ENCODE measurements at places on chromosomes 7 and 10.

GRCh38 chr10:31581741-31582323, 262.8 kb downstream of the ZEB1 start:
- no peak for DNase-seq

DNA sequence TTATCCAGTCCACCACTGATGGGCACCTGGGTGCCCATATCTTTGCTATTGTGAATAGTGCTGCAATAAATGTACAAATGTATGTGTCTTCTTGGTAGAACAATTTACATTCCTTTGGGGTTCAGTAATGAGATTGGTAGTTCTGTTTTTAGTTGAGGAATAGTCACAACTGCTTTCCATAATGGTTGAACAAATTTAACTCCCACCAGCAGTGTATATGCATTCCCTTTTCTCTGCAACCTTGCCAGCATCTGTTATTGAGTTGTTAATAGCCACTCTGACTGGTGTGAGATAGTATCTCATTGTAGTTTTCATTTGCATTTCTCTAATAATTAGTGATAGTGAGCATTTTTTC, 27.8 kb downstream of the COA1 start:
- no peak for DNase-seq

GRCh38 chr7:148620749-148621359, 30.3 kb downstream of the C7orf33 start:
- DNase-seq = no peak

DNA sequence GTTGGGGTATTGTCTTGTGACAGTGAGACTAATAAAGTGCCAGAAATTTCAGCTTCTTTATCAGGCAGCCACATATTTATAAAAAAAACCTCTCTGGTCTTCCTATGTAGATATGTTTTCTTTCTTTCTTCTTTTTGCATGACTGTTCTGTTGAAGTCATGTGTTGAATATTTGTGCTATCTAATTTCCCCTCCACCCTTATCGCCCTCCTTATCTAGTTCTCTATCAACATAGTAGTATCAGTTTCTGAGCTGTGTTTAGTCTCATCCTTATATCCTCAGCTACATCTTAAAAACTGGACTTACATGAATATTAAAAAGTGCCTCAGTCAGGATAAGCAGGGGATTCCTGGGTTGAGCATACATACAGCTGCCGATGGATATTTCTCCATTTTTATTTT, 53.9 kb downstream of the SEMA3D start:
- no peak for DNase-seq

DNA sequence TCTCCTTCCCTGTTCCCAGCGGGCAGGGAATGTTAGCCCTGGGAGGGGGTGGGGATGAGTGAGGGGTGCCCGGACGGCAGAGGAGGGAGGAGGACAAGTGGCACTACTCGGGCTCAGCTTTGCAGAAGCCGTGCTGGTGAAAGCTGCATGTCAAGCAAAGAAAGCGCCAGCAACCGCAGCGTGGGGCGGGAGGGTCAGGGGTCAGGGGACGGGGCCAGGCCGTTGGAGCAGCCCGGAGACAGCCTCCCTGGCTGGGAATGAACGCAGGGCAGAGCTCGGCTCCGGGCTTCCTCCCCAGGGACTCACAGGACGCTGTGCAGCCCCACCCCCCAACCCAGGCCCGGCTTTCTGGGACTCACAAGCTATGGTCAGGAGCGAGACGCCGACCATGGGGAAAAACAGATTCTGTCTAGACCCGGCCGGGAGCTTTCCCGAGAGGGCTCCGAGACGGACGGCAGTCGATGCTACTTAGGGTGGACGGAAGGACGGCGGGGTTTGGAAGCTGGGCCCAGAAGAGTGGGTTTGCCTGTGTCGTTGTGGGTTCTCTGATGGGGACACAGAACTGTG, 113.4 kb downstream of the VIPR2 start:
- no peak for DNase-seq

- no peak for DNase-seq
These were observed 48.3 kb upstream of the TMEM236 start for GRCh38 chr10:17703706-17704105.

GRCh38 chr7:2190531-2190930, 42.2 kb downstream of the MAD1L1 start:
- no peak for DNase-seq

DNA sequence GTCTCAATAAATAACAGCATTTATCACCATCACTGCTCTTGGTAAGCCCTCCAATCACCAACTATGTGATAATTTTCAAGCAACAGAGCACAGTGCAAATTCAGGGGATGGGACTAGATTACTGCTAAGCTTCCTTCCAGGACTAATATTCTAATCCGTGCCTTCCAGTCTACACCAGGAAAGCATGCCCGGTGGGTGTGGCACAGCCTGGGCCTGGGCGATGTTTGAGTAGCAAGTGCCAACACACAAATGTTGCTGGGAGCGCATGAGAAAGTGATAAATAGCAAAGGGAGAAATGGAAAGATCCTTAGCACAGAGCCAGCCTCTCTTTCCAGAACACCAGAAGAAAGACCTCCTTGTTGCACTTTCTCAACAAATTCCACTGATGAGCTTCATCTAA, 13.5 kb upstream of the TM9SF3 start:
- DNase-seq = no peak

DNA sequence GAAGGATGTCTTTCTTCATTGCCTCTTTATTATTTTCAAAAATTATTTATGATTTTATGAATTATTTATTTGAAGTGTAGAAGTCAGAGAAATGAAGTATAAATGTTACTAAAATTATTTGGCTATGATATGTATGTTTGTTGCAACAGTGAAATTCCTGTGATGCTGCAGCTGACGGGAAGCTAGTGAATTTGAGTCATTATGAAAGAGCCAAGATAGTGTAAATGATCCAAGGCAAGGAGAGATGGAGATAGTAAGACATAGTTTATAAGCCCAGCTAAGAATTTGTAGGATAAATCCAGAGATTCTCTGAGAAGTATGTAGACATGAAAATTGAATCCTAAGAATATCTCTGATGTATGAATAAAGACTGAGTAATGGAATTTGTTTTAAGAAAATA, 30.8 kb downstream of the CASD1 start:
- DNase-seq = no peak

- DNase-seq = no peak
These were observed 714.1 kb downstream of the AUTS2 start for GRCh38 chr7:70312336-70312735.

DNA sequence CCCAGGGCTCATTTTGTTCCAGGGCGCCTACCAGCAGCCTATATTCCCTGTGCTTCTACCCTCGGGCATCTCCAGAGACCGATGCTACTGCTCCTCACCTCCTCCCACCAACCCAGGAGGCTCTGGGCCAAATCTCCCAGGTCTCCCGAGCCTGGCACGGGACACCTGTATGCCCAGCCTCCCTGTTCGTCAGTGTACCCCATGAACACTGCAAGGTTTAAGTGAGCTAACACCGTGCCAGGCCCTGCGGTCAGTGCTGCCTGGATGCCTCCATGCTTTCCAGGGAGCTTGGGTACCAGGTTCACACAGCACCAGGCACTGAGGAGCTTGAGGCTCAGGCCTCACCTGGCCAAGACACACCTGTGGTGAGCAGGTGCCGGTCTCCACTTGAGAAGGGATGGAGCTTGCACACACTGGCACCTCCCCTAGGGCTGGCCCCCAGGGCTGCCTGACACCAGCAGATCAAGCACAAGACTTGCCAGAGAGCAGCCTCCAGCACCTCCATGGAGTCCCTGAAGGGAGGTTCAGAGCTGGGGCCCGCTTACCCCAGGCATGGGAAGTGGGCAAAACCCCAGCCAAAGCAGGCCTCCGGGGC, 80.3 kb downstream of the FAM53B start:
- no peak for DNase-seq

DNA sequence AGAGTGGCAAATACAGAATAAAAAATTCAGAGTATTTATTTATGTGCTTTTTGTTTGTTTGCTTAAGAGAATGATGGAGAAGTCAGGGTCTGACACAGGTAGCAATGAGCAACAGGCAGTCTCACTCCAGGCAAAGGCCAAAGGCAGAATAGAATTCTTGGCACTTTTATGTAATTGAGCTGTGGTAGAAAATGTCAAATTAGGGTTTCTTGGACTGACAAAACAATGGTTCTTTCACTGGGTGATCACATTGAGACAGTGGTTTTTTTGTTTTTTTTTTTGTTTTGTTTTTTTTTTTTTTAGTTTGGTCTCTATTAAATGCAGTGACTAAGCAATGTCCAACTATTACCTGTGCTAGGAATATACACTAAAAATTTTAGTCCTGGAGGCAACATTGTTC, 27.4 kb downstream of the POM121L12 start:
- no peak for DNase-seq

GRCh38 chr7:137018468-137018867, 150.0 kb downstream of the CHRM2 start:
- no peak for DNase-seq

- no peak for DNase-seq
These were observed 149.5 kb upstream of the SVIL start for GRCh38 chr10:29784175-29784773.

DNA sequence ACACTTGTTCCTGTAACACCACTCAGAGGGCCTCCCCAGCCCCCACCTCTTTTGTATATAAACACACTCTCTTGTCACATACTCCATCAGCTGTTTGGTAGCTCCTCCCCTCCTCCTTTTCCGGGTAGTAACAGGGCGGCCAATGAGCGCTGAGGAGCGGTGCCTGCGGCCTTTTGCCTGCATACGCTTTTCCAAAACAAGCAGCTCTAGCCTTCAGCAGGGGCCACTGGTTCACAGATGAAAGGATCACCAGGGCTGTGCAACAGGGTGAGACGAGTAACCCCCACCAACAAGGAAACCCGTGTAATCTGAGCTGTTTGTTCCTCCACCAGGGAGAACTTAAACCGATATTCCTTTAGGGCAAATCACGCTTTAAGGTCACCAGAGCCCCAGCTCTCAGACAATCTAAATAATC, 3.9 kb downstream of the UBE2H start:
- peak; percentile 92 for DNase-seq

DNA sequence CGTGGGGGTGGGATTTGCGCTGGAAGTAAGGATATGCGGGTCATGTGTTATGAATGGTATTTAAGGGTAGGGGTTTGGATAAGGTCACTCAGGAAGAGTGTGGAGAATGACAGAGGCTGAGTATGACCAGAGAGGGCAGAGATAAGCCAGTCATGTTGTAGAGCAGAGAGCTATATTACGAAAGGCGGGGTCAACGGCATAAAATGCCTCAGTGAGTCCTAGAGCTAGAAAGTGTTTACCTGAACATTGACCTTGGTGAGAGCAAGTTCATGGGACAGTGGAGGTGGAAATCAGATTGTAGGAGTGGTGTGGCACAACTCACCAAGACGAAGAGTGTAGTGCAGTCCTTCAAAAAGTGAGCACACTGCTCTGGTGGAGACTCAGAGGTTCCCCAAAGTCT, 13.8 kb downstream of the LMOD2 start:
- no peak for DNase-seq

DNA sequence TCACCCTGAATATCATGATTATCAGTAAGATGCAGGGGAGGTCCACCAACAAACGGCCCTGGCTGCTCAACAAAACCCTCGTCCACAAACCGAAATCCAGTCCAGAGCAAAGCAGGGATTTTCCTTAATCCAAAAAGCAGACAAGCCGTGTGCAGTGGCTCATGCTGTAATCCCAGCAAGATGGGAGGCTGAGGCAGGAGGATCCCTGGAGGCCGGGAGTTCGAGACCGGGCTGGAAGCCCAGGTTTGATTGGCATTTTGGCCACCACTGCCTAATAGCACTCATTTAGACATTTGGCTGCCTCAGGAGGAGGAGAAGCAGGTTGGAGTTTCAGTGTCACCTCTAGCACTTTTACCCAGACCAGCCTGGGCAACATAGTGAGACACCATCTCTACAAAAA, 562.0 kb upstream of the AUTS2 start:
- DNase-seq = no peak

GRCh38 chr10:23198610-23198939, 6.5 kb downstream of the PTF1A start:
- DNase-seq = no peak

GRCh38 chr10:100883312-100883821, 29.4 kb upstream of the SLF2 start:
- no peak for DNase-seq

DNA sequence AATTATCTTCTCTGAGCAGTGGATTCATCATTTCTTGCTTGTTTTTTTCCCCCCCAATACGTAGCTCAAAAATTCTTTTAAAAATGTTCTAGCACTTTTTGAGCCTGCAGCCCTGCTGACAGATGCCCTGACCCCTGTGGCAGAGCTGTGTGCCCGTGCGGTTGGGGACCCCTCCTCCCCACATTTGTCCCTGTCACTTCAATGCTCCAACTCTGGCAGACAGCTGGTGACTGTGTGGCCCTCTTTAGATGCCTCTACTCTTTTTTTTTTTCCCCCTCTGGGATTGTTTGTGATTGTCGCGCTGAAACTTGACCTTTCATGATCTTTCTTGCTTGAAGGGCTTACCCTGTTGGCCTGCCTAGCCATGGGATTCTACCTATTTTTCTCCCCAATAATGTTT, 214.1 kb downstream of the TMEM178B start:
- DNase-seq = no peak

DNA sequence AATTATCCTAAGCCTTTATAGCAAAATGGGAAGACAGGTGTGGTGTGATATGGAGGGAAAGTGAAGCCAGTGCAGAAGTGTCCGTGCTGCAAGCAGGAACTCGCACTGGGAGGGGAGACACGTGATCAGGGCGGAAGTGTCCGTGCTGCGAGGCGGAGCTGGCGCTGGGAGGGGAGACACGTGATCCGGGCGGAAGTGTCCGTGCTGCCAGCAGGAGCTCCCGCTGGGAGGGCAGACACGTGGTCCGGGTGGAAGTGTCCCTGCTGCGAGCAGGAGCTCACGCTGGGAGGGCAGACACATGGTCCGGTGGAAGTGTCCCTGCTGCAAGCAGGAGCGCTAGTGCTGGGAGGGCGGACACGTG, 40.5 kb upstream of the PRKAR1B start:
- peak; percentile 16 for DNase-seq

- no peak for DNase-seq
These were observed 145.6 kb downstream of the CCDC71L start for GRCh38 chr7:106515321-106515720.

DNA sequence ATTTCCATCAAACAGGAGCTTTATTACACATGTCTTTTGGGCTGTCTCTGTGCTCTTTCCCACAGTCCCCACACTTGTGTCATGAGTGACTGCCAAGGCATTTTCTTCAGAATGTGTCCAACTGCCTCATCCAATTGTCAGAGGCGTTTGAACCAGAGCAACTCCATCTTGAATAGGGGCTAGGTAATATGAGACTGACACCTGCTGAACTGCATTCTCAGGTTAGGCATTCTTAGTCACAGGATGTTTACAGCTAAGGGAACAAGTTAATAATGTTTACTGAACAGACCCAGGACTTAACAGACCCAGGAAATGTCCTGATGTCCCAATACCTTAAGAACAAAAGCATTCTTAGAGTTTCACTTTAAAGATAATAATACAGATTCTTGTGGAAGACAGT, 595.5 kb downstream of the REEP3 start:
- no peak for DNase-seq

GRCh38 chr7:698515-699475, 27.7 kb upstream of the DNAAF5 start:
- no peak for DNase-seq

- no peak for DNase-seq
These were observed 26.9 kb downstream of the AHR start for GRCh38 chr7:17325364-17325763.

Measured in NCI-H345 (cell line).